Activated naive CD8-positive, alpha-beta T cell treated with anti-CD3 and anti-CD28 coated beads, Interleukin-2, amount 50 U/mL, for 24 hours (primary cell): ENCODE measurements at places on chromosomes 6 and 20.

- no peak for DNase-seq
Observed at GRCh38 chr6:90351696-90352095, 55.1 kb upstream of the BACH2 start.

GRCh38 chr6:16760516-16761470, at the start of gene ATXN1:
Gene ATXN1, minus strand, starts transcription at chr6:16761460.
- peak; percentile 29 for DNase-seq

DNA sequence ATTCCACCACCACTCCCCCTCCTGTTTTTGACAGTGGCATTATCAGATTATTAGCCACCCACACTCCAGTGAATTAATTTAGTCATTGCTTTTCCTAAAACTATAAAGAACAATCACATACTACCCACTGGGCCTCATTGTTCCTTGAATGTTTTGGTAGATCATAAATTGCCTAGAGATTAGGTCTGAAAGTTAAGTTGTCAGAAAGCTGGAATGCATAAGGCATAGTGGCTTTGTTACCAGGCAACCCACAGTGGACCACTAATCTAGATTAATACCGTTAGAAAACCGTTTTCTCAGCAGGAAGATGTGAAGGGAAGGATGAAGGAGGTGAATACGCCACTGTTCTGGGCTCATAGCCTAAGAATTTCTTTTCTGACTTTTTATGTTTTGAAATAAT, 75.6 kb downstream of the SAMD3 start:
- no peak for DNase-seq

- no peak for DNase-seq
Observed at GRCh38 chr20:21262812-21263211, 40.3 kb upstream of the XRN2 start.

- DNase-seq, result peak; percentile 41
Observed at GRCh38 chr6:31272836-31273626, 1.1 kb upstream of the HLA-C start.

GRCh38 chr6:40845553-40845952, 193.5 kb downstream of the UNC5CL start:
- peak; percentile 17 for DNase-seq

DNA sequence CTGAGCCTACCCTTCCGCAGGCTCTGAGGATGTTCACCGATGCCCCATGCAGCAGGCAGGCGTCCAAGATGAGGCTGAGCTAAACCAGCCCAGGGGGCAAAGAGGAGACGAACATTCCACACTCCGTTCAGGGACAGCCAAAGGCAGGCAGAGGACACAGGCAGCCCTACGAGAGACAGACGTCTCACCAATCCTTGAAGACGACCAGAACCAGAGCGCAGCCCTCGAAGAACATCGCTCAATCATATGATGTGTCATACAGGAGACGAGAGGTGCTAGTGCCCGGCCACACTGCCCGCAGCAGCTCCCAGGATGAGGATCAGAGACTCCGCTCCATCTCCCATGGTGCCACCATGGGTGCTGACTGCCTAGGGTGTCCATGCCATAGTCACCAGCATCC, 35.6 kb upstream of the TMEM181 start:
- DNase-seq, result no peak

DNA sequence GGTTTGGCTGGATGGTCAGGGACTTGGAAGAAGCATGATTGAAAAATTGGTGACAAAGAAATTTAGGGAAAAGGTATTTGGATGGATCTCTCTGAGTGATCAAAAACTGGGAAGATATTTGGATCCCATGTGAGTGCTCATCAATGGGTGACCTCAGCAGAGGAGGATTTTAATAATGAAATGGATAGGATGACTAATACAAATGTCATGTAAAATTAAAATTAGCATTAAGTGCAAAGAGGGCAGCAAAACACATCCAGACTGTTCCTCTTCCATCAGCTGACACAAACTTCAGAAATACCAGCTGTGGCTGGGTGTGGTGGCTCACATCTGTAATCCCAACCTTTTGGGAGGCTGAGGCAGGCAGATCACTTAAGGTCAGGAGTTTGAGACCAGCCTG, 151.7 kb downstream of the THBS2 start:
- no peak for DNase-seq

DNA sequence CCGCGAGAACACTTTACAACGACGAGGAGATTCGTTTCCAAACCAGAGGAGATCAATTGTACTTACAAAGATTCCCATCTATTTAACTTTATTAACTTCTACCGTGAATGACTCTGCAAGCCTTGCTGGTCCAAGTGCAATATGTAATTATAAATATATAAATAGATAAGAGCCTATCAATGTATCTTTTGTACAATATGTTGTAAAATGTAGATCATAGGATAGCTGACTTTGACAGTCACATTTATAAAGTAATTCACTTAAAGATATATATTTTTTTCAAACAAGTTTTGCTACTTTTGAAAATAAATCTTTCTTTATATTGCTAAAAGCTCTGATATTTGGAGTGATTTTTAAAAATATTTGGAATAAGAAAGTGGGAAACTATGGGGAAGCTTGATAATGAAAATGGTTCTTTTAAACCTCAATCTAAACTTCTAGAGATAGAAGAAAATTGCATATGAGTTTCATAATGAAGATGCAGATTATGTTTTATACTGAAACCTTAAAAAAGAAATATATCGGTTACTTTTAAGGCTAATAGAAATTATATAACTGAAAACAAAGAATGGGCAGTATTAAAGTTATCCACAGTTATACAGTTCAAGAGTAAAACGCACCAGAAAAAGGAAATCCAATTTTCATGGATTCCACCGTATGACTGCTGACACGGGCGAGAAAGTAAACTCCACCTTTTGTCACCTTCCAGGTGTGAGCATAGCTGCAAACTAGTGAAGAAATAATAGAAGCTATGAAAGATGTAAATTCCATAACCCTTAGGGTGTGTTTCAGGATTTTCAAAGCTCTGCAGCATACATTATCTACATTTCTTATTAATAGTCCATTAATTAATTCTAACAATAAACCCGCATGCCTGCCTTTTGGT, 3.3 kb downstream of the TCF21 start:
- DNase-seq, result no peak

GRCh38 chr6:123520217-123520616, 116.5 kb downstream of the TRDN start:
- no peak for DNase-seq

- DNase-seq, result no peak
Observed at GRCh38 chr6:106300944-106301343, 24.6 kb downstream of the ATG5 start.

- no peak for DNase-seq
Observed at GRCh38 chr6:39778581-39779255, 13.5 kb upstream of the DAAM2 start.

- DNase-seq, result no peak
Observed at GRCh38 chr20:58698741-58699622, 6.4 kb downstream of the NPEPL1 start.

DNA sequence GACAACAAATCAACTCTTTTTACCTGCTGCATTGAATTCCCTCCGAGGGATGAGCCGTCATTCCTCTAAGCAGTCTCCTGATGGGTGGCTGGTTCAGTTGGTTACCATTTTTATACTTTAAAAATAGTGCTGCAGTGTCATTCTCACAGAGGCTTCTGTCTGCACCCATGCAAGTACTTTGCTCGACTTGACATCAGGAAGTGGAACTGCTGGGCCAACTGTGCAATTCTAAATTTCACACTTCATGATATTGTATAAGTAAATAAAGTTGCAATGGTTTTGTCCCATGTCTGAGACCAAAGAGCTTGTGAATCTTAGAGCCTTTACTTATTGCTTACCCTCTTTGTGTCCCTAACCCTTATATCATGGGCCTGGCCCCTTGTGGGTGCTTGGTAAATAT, 2.5 kb downstream of the BTN3A1 start:
- no peak for DNase-seq

DNA sequence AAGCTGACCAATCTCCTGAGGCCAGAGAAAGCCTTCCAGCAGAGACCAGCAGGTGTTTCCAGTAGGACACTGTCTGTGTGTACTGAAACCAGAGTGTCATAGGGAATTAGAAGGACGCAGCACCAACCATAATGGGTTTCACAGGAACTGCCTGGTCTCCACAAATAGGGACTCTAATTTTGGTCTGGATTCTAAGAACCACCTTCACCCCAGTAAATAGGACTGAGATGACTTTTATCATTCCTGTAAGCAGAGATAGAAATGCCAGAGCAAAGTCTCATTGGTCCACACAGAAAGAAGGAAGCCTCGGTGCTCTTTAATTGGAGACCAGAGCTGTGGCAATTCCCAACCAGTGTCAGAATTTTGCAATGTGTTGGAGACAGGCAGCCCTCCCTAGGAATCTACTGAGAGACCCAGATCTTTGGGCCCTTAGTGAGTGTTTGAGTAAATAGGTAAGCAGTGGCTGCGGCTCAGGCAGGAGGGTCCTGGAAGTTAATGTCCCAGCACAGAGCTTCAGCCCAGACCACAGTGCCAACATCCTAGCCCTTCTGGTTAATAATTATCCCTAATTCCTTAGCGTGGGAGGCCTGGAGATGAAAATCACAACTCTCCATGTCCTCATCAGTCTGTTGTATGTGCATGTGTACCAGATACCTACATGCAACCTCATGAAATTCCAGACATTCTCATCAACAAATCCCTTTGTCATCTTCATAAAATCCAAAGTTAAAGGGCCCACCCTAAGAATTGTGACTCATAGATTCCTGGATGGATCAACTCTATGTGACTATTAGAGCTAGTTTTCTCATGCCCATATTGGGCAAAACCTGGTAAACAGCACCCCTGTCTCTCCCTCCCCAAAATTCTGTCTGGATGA, 81.2 kb downstream of the UNC5CL start:
- DNase-seq, result no peak

DNA sequence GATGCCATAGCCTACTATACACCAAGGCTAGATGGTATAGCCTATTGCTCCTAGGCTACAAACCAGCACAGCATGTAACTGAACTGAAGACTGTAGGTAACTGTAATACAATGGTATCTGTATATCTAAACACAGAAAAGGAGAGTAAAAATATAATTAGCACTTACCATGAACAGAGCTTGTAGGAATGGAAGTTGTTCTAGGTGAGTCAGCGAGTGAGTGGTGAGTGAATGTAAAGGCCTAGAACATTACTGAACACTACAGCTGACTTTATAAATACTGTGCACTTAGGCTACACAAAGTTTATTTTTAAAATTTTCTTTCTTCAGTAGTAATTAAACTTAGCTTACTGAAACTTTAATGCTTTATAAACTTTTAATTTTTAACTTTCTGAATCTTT, 129.5 kb downstream of the BTBD9 start:
- no peak for DNase-seq

DNA sequence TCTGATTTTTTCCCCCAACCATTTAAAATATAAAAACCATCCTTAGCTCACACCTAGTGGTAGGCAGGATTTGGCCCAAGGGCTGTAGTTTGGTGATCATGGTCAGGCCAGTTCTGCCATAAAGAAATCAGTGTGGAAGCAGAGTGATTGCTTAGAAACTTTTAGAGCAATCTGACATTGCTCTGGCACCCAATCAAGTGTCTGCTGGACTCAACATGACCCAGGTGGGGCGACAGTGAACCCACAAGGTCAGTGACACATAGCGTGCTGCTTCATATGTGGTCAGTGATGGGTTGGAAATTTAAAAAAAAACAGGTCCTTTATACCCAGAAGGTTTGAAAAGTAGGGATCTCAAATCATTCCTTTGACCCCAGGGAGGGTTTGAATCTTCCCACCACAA, 107.9 kb downstream of the BANF2 start:
- DNase-seq, result no peak

DNA sequence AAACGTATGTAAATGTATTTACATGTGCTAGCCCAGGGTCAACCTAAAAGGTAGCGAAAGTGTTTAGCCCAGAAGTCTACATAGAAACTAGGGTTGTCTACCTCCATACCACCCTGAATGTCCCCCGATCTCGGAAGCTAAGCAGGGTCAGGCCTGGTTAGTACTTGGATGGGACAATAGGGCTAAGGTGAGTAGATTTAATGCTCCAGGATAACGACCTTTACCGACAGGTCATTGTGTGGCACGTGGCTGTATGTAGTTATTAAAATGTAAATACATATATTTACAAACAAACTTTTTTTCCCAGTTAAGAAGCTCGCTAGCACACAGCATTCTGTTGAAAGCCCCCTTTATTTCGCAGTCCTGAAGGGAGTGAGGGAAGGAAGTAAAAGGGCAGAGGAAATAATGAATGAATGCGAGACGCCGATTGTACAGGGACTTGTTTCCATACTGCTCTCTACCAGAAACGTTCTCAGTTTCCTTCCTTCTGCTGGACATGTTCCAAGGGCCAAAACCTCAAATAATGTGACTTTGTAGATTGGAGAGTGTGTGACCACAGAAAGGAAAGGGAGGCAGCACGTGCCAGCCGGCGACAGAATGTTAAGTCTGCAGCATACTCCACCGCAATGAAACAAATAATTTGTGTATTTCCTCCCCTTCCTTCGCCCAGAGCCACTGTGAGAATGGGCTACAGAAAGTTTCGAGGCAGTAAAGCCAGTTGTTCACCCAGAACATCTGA, 612 bp downstream of the ADAT2 start:
- DNase-seq, result peak; percentile 35

DNA sequence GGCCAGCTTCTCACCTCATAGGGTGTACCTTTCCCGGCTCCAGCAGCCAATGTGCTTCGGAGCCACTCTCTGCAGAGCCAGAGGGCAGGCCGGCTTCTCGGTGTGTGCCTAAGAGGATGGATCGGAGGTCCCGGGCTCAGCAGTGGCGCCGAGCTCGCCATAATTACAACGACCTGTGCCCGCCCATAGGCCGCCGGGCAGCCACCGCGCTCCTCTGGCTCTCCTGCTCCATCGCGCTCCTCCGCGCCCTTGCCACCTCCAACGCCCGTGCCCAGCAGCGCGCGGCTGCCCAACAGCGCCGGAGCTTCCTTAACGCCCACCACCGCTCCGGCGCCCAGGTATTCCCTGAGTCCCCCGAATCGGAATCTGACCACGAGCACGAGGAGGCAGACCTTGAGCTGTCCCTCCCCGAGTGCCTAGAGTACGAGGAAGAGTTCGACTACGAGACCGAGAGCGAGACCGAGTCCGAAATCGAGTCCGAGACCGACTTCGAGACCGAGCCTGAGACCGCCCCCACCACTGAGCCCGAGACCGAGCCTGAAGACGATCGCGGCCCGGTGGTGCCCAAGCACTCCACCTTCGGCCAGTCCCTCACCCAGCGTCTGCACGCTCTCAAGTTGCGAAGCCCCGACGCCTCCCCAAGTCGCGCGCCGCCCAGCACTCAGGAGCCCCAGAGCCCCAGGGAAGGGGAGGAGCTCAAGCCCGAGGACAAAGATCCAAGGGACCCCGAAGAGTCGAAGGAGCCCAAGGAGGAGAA, 10.5 kb downstream of the GNAS-AS1 start:
- no peak for DNase-seq

- no peak for DNase-seq
Observed at GRCh38 chr20:20731945-20732296, 19.5 kb upstream of the RALGAPA2 start.

GRCh38 chr20:37651932-37652331, 41.9 kb upstream of the CTNNBL1 start:
- peak; percentile 45 for DNase-seq

DNA sequence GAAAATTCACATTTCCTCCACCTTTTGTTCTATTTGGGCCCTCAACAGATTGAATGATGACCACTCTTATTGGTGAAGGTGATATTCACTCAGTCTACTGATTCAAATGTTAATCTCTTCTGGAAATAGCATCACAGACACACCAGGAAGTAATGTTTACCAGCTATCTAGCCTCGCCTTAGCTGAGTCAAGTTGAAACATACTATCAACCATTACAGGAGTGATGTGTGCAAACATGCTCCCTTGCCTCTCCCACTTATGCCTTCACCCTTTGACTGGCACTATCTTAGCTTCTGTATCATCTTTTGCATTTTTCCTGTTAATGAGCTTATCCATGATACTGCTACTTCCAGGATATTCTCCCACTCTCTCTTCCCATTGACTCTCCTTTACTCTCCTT, 191.9 kb downstream of the CENPW start:
- DNase-seq, result no peak
